ENCODE measurements at places on chromosomes 16 and 17.

DNA sequence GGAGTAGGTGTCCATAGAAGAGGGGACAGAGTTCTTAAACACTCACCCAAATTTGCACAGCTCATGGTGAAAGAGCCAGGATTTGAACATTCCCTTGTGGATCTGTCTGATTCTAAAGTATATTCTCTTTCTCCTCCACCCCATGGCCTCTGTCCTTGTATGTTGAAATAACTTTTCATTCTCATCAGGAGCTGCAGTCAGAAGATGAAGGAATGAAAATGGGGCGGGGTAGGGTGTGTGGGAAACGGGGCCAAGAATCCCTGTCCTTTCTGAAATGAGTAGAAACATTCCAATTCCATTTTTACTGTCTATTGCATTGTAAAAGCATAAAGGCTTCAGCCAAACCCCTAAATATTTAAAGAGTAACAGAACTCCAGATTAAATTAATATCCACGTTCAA is 42.8 kb downstream of the NOG start:
- no peak for DNase-seq

GRCh38 chr17:76523084-76524037 is 14.1 kb downstream of the CYGB start:
- peak; percentile 70 for DNase-seq

DNA sequence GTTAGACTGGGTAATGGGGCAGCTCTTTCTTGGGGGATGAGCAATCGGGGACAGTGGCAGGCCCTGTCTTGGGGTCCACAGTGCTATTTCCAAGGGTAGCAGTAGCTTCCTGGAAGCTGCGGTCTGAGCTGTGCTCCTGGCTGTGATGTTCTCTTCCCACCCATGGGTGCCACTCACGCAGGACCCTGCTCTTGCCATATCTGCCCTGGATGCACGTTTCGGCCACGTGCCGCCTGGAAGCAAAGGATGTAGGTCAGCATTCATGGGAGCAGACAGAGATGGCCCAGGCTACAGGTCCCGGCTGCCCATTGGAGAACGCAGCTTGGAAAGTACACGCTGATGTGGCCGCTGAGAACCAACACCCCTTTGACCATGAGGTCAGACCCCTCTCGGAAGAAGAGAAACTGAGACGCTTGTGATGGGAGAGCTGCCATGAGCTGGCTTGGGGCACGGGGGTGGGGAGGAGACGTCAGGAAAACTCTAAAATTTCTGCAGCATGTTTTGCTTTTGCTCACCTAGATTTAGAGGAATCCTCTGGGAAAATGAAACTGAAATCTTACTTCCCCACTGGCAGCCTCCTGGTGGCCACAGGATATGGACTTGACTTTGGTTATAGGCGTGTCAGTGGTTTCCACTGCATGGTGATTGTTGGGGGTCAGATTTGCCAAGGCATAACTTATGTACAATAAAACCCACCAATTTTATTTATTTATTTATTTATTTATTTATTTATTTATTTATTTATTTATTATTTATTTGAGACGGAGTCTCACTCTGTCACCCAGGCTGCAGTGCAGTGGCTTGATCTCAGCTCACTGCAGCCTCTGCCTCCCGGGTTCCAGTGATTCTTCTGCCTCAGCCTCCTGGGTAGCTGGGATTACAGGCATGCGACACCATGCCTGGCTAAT is 36.2 kb upstream of the IRF8 start:
- no peak for DNase-seq

DNA sequence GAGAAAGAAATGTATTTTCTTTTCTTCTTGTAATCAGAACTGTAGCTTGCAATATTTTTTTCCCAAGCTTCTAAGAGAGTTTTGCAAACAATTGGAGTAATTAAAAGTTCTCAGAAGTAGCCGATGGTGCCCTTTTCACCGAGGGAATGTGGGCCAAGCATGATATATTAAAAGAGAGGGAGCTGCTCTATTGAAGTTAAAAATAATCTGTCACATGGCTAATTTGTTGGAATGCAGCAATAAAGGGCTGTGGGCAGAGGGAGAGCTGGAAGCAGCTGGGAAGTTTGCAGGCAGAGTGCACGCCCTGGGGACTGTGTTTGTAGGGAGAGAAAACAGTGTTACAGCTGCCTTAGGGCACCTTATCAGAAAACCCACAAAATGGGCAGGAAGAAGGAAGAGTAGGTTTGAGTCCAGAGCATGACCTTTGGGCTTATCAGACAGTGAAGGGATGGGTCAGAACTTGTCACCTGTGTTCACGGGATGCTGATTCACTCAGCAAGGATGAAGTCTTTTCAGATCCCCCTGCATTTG is 18.5 kb upstream of the TERF2 start:
- DNase-seq: no peak

- no peak for DNase-seq
Measured at GRCh38 chr17:41910701-41911391, 7.9 kb downstream of the ACLY start.

GRCh38 chr16:62190426-62190825 is 154.2 kb upstream of the CDH8 start:
- no peak for DNase-seq

DNA sequence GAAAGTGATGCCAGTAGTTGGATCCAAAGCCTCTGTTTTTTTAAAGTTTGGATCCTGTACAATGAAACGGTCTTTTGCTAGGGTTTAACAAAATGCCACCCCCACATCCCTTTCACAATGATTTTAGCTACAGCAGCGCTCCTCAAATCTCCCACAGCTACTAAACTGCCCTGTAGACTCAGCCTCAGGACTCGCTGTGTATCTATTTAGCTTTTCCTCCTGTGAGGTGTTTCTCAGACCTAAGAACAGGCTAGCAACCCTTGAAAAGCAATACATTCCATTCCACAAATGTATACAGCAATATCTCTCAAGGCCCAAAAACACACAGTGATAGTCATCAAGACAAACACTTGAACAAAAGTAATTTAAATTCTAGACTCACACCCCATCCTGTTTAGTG is 206.4 kb downstream of the ZFHX3 start:
- no peak for DNase-seq

DNA sequence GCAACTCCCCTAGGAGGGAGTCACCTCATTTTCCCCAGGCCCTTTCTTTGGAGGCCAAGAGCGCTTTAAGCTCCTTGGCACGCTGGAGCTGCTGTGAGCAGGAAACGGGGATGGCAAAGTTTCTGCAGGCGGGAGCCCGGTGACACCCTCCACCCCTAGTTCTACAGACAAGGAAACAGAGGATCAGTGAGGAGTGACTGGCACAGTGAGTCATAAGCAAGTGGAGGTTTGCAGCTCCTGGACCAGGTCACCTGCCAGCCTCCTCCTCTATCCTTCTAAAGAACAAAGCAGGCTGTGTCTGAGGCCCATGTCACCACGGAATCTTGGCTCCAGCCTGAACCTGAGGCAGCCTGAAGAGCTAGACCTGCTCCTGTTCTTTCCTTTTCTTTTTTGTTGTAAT is 141.9 kb downstream of the TMEM132E start:
- DNase-seq: no peak

DNA sequence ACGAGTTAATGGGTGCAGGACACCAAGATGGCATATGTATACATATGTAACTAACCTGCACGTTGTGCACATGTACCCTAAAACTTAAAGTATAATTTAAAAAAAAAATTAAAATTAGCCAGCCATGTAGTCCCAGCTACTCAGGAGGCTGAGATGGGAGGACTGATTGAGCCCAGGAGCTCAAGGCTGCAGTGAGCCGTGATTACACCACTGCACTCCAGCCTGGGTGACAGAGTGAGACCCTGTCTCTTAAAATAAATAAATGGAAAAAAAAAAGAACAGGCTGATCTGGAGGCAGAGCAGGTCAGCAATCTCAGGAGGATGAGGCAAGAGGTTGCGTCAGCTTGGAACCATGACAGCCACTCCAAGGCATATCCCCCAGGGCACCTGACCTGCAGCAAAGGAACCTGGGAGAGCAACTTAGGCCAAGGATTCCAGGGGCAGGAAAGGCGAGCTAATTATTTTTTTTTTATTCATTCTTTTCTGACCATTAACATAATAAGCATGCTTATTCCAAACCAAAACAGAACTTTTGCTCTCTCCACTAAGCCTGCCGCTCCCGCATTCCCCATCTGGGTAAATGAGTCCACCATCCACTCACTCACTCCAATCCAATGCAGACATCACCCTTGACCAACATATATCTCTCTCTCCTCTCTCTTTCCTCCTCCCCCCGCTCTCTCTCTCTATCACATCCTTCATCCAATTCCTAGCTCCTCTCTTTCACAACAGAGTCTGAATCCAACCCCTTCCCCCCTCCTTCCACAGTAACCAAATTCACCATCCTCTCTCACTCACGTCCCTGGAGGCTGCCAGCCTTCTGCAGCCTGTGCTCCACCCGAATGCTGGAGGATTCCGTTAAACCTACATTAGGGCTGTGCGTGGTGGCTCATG is 47.7 kb downstream of the TK2 start:
- DNase-seq: no peak

DNA sequence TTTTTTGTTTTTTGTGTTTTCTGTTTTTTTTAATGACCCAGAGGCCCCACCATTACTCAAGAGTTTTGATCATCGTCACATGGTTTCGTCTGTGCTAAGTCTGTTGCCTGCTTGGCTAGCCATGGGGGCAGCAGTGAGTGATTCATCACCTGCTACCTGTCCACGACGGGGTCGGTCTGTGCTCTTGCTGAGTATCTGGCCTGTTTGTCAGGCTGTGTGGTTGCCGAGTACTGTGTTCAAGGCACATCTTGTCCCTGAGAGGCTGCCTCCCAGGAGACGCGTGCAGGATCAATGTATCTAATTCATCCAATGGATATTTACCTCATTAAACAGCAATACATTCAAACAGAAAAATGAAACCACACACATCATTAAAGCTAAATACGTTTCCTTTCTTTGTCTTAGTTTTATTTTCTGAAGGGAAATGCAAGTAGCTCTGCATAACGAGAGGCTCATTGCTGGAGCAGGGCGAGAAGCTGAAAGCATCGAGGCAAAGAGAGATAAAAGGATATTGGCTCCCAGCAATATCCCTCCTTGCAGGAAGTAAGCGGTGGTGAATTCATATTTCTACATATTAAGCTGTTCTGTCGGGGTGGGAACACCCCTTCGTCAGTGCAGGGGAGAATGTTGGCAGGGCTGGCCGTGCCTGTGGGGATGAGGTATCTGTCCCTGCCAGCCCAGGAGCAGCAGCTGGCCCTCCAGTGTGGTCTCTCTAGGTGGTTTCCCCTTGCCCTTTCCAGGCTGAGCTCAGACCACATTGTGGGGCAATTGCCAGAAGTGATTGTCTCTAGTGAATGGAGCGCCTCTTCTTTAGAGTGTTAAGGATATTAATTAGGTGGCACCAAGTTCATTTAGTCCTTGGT is 166.2 kb upstream of the ASIC2 start:
- DNase-seq: no peak

Measured in stimulated activated CD8-positive, alpha-beta memory T cell treated with anti-CD3 and anti-CD28 coated beads, Interleukin-2, amount 100 ng/mL, for 1 hour (primary cell).